ENCODE measurements at places on chromosomes 6 and 20.

- DNase-seq: peak; percentile 33
These were observed 106.1 kb downstream of the TNFAIP3 start for GRCh38 chr6:137973201-137973600.

GRCh38 chr6:12353731-12354130, 63.6 kb downstream of the EDN1 start:
- peak; percentile 44 for DNase-seq

DNA sequence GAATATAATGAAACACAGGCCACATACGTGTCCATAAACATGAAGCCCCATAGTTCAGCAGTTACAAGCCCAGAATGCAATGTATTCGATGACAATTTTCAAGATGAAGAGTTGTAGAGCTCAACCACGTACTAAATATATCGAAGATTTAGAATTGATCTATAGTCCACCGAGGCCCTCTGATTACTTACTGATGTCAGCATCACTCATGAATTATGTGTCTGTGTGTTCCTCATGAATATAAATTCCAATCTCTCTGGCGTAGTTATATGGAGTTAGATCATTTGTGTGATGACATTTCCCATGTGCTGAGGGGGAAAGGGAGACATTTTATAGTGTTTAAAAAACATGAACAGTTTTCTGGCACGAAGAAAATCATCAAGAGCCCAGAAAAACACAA, 97.5 kb downstream of the PFDN4 start:
- DNase-seq: no peak

GRCh38 chr6:13026557-13026956, 301.8 kb downstream of the TBC1D7 start:
- no peak for DNase-seq

- no peak for DNase-seq
These were observed 18.2 kb downstream of the SCGN start for GRCh38 chr6:25670208-25670607.

GRCh38 chr6:101086473-101086872, 205.3 kb upstream of the ASCC3 start:
- DNase-seq: no peak

DNA sequence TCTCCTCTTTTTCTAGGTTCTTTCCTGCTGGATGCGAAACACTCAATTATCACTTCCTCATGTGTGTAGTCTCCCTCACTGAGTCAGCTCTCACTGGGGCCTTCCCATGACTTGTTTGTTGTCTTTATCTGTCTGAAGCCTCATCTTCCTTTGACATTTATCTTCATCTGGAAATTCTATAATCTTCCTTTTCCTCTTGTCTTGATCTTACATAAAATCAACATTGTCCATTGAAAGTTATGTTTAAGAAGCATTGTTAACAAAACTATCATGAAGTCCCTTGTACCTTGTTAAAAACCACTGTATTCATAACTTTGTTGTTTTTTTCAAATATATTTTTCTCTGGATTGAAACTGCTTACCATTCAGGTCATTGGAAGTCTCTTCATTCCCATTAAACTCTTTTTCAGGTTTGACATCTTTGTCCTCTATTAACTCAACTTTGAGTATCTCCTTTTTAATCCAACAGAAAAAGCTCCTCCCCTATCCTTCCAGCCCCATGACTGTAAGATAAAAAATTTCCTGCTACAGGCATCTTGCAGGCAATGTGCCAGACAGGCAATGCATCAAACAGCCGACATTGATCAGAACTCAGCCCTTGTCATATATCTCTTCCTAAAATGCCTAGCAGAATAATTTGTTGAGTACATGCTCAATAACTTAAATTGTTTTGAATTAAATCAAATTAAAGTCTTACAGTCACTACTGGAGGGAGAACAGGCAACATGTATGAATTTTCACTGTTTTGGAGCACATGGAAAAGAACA, 34.8 kb downstream of the MYLIP start:
- no peak for DNase-seq

DNA sequence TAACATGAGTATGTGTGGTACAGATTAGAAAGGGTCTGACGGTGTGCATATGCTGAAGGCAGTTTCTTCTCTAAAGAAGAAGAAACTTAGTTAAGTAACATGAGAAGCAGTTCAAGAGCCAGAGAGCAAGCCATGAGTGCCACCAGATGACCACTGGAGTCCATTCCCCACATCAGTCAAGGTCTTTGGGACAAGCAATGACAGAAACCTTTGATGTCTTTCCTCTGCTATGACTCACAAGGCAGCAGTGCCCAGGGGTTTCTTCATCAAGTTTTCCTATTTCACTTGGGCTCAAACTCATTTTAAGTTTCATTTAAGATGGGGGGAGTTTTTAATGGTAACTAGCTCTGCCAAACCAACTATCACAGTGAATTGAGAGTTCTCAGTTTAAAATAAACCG, 303.8 kb upstream of the TBX18 start:
- peak; percentile 9 for DNase-seq

DNA sequence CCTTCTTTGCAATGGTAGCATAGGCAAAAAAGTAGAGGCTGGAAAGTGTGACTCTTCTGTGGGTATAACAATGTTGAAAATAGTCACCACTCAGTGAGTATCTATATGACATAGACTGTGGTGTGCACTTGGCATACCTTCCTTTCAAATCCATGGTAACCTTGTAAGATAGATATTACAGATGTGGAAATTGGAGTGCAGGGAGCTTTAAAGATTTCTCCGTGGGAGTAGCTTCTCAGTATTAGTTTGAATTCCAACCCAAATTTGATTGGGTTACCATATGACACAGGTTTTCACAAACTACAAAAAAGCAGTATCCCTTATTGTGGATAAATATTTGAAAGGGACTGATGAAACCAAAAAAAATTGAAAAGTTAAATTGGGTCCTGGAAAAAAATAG, 163.8 kb downstream of the CLVS2 start:
- DNase-seq: no peak

GRCh38 chr6:132715204-132715603, 1.3 kb upstream of the VNN1 start:
- DNase-seq: peak; percentile 57

DNA sequence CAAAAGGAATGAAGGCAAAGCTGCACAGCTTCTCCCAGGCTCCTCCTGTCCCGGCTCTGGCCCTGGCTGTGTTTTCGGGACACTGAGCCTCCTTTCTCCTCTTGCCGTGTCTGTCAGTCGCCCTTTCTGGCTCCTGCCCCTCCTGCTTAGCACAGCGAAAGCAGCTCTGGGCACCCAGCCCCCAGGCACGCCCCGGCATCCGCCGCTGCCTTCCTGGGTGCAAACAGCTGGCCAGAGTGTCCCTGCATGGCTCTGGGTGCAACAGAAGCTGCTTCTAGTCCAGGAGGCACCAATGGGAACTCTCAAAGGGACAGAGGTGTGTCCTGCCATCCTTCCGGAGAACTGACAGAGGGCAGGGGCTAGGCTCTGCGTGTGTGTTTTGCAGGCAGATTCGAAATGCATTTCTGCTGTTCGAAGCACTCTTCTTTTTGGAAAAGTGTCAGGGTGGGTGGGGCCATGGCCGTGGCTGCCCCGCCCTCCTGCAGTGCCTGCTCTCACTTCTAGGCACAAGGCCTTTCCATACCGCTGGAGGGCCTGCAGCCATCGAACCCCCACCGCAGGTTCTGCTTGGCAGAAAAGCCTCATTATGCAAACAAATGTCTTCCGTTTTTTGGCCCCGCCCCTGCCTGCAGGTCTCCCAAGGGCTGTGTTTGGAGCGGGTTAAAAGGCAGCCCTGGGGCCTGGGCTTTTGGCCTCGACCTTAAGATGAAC, 15.5 kb downstream of the COL9A3 start:
- DNase-seq: no peak

Measured in AG08395 (cell line).